Activated T-helper 1 cell treated with Interleukin-2 at 50 U/mL for 16 hours (primary cell): ENCODE measurements at places on chromosomes 16 and 17.

GRCh38 chr16:8861563-8862308 lies 7.1 kb downstream of the CARHSP1 start:
- no peak for DNase-seq

GRCh38 chr17:61139219-61139618 lies 260.4 kb upstream of the TBX2 start:
- peak; percentile 16 for DNase-seq

DNA sequence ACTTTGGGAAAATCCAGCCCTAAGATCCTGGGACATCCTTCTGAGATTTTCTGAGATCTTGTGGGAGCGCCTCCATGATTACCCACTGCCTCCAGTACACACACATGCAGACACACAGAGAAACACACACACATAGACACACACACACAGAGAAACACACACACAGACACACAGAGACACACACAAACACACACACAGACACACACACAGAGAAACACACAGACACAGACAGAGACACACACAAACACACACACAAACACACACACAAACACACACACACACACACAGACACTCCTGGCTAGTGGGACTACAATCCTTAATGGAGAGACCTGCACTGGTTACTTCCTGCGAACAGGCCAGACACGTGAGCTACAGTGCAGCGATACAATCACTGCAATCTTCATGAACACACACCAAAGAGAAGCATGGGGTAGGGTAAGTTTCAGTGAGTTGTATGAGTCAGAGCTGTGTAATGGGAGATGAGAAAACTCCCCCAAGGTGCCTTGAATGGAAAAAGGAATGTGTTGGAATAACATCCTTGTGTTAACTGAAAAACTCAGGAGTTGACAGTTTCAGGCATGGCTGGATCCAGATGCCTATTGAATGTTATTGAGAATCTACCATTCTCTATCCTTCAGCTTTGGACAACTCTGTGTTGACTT lies 79.5 kb downstream of the SLC6A2 start:
- no peak for DNase-seq

- no peak for DNase-seq
These were observed 119.4 kb downstream of the SOCS1 start for GRCh38 chr16:11136600-11136999.

DNA sequence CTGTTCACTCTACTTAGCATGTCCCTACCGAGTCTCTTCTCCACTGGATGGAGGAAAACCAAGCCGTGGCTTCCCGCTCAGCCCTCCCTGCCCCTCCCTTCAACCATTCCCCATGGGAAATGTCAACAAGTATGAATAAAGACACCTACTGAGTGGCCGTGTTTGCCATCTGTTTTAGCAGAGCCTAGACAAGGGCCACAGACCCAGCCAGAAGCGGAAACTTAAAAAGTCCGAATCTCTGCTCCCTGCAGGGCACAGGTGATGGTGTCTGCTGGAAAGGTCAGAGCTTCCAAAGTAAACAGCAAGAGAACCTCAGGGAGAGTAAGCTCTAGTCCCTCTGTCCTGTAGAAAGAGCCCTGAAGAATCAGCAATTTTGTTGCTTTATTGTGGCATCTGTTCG lies 2.8 kb upstream of the LPCAT2 start:
- DNase-seq, result no peak

DNA sequence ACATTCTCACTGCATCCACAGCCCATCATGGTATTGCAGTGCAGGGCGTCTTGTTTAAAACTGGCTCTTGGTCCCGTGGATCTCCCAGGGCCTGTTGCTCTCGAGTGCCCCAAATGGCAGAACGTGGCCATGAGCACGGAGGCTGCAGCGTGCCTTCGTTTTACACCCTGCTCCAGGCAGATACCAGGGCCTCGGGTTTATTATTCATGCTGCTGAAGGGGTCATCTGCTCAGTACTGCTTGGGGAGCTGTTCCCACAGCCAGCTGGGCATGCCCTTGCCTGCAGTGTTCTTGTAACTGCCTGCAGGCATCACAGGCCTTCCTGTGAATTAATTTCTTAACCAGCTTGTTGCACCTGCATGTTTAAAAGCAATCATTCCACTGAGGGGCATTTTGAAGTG lies 129.7 kb upstream of the CHMP6 start:
- peak; percentile 29 for DNase-seq

GRCh38 chr17:59346876-59347407 lies 15.5 kb downstream of the YPEL2 start:
- DNase-seq, result no peak

GRCh38 chr16:26988186-26988585 lies 78.5 kb upstream of the C16orf82 start:
- no peak for DNase-seq

DNA sequence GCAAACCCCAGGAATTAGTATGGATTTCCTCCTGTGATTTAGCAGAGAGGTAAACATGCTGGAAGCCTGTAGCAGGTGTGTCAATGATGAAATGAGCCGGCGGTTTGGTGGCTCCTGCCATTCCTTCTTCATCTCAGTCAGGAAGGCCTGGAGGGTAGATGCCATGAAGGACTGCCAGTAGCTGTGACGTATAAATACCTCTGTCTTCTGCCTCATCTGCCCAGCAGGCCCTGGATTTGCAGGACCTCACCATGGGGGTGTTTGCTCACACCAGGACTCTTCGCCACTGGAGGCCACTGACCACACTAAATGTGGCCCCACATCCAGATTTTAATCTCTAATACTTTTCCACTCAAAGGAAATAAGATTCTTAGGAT lies 16.1 kb upstream of the SLC4A1 start:
- no peak for DNase-seq

DNA sequence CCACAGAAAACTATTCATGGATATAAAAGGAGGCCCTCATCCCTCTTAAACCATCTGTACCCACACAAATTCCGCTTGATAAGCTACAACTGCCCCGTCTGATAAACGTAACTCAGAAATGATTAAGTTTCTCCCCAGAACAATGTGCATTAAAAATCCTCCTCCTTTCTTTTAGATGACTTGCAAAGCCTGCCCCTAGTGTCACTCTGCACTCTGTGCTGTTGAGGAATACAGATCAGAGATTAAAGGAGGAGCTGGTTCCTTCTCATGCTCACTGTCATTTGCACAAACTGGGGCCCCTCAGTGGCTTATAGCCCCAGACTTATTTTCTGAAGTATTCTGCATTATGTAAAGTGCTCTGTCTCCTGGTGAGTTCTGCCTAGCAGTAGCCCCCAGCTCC lies 33.3 kb downstream of the CDRT15 start:
- no peak for DNase-seq

GRCh38 chr17:41065829-41066624 lies at the start of gene KRTAP2-4:
Gene KRTAP2-4, minus strand, starts transcription at chr17:41065879. Its CDS starts 34 bp downstream, at chr17:41065845.
- no peak for DNase-seq

DNA sequence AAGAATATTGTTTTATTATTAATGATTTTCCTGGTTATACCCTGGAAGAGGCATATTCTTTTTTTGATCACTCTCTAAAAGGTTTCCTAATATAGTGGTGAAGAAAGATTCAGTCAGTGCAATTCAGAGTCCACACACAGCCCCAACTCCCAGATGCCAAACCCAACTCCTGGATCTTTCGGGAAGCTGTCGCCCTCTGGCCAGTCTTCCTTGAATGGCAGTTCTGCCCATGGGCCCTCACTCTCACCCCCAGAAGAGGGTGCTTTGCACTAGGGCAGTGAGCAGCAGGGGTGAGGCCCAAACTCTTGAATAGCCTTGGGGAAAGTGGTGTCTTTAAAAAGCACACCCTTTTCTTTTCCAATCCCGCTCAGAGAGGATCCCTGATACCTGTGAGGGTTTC lies 11.0 kb downstream of the KRT32 start:
- no peak for DNase-seq

DNA sequence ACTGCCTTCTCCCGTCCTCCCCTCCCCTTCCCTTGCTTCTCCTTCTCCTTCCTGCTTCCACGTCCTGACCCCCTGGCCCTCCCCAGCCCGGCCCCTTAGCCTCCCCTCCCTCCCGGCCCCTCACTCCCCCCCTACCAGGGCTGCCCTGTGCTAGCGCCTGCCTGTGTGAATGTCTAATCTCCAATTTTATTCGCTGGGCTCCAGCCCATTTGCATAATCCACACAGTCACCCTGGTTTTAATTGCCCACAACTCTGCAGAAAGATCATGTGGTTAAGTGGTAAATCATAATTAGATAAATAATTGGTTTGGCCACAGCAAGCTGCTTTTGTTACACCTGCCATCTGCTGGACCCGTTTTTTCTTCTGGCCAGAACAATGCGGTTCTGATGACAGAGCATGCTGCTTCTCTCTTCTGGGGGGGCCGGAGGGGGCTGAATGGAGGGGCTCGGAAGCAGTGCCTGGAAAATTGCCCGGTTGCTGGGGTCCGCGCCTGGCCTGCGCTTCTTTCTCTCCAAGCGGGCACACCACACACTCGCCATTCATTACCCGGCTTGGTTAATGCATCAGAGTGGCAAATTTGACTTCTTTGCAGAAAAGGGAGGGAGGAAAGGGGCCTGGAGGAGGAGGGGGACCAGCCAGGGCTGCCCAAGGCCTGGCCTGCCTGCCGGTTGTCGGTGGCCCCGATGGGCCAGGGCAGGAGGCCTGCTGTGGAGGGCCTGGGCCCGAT lies 19.5 kb upstream of the GSE1 start:
- DNase-seq, result no peak

DNA sequence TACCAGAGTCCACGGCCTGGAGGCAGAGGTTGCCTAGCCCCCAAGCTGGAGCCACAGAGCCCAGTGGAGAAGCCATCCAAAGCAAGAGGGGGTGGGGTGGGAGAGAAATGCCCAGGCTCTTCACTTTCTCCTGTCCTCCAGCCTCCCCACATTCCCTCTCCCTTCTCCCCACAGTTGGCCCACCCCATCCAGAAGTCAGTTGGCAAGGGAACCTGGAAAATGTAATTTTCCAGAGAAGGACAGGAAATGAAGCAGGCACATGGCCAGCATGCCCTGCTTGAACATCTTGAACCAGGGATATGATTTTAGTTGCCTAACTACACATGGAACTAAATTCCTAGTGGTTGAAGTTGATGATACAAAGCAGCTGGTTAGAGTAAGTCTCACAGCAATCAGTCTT lies 73.3 kb upstream of the IRX6 start:
- no peak for DNase-seq

DNA sequence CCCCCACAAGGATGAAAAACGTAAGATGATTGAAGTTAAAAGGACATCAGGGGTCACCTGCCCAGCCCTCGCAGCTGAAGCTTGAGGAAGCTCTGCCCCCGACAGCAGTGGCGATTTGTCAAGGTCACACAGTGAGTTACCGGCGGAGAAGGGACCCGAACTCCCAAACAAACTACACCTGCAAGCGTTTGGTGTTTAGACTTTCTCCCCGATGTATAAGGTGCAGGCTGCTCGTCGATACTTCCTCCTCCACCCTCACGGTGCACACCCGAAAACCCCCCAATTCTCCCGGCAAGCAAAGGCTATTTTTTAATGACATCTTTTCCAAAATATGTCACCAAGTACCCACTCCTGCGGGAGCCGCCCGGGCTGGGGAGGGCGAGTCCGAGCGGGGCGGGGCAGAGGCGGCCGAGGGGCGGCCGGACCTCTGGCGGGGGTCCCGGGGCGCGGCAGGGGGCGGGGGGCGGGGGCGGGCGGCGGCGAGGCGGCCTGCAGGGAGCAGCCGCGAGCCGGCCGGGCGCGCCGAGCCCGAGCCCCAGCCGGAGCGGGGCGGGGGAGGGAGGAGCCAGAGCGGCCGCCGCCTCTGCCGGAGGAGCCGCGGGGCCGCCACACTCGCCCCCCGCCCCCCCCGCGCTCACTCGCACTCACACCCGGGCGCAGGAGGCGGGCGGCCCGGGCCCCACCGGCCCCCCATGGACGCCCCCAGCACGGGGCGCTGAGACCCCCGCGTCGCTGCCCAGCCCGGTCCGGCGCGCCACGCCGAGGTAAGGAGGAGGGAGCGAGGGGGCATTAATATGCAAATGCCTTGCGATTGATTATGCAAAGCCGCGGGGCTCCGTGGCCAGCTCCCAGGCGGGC lies at the start of gene THRA:
Gene THRA (plus strand): TSS at position 637 of the 858 bp plus-strand sequence. CDS start 11,524 bp downstream, outside the sequence.
- peak; percentile 65 for DNase-seq

DNA sequence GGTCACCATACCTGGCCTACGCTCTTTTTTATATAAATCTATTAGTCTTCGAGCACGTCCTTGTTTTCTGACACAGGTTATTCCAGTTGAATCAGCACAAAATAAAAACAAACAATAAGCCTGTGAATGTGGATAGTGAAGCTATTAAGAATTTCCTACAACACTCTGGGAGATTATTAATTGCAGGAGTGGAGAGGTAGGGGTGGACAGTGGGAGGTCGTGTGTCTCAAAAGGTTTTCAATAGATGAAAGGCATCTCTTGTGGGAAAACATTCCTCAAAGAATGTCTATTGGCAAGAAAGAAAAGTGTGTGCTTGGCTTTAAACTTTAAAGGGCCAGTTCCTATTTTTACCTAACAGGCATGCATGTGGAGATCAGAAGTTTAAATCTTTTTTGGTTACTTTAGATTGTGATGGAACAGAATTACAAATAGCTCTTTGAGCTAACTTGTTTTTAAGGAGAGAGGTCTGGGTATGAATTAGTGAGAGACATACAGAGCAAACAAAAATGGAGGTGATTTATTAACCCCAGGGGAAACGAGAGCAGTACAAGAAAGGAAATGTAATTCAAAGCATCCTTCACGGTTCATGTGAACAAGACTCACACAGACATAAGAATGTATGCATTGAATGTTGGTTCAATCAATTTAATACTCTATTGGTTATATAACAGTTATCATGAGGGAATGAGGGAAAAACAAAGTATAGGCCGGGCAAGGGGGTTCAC lies 9.0 kb downstream of the SMYD4 start:
- no peak for DNase-seq

DNA sequence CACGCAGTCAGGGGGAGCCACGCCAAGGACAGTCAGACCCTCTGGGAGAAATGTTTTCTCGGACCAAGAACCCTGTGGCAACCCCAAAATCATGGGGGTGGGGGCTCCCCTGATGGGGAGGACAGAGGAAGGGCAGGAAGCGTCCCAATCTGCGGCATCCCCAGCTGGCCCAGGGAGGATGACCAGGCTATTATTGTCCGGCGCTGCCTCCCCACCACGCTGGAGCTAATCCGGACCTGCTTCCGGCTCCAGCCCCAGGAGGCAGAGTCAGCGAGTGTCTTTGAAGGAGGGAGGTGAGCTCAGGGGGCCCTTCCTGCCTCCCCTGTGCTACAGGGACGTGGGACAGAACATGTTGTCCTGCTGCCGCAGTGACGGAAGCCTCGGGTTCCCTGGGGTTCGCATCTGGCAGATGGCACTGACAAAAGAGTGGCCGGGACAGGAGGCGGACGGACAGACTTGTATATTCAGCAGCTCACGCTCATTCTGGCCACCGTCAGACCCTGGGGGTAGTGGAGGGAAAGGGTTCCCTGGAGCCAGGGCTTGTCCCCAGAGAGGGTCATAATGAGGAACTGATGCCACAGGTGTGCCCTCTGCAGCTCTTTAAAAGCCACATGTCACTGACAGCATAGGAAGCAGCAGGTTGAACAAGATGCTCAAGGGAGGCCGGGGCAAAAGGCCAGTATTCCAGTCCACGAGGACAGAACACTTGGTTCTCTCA lies 54.3 kb upstream of the CDC42EP4 start:
- DNase-seq, result no peak

GRCh38 chr17:79897243-79898063 lies 58.2 kb upstream of the CBX4 start:
- no peak for DNase-seq

GRCh38 chr16:58027916-58028455 lies 2.4 kb downstream of the MMP15 start:
- no peak for DNase-seq
